Testis (tissue), 5 donors: ENCODE measurements at places on chromosomes 11 and 22.
A peak's percentile ranks its signal among the peaks of the same experiment; 100 is the strongest.

DNA sequence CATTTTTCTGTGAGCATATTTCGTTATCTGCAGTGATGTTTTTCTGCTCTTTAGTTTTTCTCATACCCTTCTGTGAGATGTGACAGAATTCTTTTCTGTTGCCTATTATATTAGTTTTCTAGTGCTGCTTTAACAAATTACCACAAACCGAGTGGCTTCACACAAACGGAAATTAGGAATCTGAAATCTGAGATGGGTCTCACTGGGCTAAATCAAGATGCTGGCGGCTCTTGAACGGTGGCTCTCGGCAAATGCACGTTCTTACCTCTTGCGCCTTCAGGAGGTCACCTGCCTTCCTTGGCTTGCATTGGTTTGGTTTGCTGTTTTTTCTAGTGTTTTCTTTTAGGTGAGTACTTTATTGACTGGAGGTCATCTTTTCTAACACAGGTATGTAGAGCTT, 13.0 kb downstream of the ZBED4 start:
- DNase-seq, result no peak

DNA sequence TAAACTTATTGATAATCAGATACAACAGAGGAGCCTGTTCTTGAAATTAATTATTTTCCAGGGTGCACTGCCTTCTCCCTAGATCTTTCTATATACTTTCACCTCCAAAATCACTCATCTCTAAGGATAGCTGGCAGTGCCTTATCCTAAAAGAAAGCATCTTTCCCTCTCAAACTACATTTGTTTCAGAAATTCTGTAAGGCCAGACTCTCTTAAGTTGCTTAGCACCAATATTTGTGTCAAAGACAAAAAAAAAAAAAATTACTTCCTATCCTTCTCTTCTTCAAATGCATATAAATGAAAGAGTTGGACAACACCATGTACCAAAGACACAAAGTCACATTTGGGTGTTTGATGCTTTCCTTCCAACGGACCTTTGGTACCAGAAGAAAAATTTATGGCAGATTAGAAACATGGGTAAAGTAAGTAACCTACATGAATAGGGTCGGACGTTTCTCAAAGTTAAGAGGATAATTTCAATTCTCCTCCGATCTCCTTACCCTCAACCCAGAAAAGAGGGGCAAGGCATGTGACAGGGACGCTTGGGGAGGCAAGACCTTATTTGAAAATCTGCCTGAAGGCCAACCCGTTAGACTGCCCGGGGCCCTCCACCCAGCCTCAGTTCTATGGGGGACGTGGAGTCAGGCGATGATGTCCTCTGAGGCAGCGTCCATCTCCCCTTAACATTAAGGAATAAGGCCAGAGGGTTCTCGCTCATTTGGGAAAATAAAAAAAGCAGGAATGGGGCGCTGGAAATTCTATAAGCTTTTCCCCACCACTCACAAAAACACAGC, 66.3 kb downstream of the ETS1 start:
- no peak for DNase-seq

- no peak for DNase-seq
Measured at GRCh38 chr11:5281596-5281995, 11.9 kb upstream of the HBE1 start.

- no peak for DNase-seq
Measured at GRCh38 chr11:101835506-101836063, 79.2 kb upstream of the CEP126 start.

DNA sequence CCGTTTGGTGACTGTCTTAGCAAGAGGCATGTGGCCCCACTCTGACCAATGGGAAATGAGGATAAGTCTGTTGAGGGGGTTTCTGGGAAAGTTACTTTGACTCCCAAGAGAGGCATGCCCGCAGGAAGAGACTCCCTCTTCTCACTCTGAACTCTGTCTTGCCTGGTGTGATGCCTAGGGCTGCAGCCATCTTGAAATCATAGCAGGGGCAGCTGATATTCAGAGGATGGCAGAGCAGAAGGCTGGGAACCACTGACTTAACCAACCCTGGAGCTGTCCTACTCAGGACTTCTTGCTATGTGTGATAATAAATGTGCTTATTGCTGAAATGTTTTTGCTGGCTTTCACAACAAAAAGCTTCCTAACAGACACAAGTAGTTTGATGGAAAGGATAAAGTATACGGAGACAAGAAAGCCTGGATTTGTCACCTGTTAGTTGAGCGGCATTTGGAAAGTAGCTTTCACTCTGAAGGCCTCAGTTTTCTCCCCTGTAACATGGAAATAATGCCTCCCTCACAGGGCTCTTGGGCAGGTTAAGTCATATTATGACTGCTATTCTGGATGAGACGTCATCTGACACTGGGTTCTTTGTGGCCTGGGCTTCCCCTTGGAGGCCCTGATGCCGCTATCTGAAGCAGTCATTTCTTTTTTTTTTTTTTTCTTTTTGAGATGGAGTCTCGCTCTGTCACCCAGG, 128.5 kb downstream of the CEP164 start:
- DNase-seq, result no peak

DNA sequence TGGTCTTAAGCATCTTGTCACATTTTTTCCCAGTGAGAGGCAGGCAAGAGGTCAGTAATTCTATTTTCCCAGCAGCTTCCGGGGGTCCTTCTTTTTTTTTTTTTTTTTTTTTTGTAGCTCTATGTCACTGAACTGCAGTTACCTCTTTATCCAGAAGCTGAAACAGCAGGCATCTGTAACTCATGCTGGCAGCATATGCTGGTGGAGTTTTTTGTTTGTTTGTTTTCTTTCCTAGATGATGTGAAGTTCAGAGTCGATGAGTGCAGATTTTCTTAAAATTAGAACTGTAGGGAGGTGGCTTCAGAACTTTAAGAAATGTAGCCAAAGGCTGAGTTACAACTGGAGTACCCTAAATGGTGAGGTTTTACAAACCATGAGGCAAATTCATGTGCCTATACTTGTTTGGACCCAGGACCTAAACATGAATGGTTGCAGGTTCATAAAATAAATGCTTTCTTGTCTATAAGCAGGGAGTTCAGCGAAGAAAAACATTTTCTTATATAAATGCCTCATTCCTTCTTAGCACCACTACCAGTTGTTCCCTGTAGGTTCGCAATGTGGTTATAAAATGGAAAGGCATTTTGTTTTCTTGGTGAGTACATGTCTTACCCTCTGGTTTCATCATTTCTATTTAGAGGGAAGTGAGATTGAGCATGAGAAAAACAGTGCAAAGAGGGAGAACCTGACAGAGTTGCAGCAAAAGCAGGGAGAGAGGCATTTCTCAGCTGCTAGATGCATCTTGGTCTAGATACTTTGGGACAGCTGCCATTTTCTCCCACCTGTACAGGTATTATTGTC, 84.0 kb downstream of the TRIM44 start:
- DNase-seq, result no peak

- no peak for DNase-seq
Measured at GRCh38 chr11:35003186-35003585, 86.8 kb downstream of the PDHX start.

- no peak for DNase-seq
Measured at GRCh38 chr22:32123657-32124056, 35.4 kb downstream of the C22orf42 start.

DNA sequence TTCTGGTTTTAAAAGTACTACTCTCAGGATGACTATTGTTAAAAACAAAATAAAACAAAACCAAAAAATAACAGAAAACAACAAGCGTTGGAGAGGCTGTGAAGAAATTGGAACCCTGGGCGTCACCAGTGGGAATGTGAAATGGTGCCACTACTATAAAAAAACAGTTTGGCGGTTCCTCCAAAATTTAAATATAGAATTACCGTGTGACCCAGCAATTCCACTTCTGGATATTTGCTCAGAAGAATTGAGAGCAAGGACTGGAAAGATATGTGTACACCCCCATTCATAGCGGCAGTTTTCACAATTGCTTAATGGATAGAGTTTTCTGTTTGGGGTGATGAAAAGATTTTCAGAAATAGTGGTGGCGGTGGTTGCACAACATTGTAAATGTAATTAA, 8.6 kb downstream of the APOA4 start:
- no peak for DNase-seq

DNA sequence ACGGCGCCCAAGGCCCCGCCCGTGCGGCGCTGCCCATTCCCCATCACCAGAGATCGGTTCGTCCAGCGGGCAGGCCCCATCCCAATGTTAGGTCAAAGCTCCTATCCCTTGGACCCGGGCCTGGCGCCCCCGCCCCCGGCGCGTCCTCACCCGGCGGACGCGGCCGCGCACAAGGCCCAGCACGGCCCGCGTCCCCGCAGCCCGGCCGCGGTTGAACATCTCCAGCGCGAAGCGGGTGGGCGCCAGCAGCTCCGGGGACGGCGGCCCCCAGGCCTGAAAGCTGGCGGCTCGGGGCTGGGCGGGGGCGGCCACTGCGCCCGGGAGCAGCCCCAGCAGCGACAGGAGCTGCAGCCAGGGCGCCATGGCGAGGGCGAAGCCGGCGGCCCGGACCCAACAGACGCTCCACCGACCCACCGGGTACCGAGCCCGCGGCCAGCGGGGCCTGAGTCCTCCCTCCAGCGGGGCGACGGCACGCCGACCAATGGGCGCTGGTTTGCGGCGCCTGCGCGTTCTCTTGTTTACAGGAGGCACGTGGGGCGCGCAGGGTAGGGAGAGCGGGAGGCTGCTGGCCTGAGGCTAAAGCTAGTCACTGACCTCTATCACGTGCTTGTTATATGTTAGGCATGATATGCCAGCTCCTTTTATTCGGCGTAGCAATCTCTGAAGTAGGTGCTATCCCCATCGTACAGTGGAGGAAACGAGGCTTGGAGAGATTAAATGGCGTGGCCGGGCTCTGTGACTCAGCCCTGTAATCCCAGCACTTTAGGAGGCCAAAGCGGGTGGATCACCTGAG, at the start of gene CTSF:
CTSF (minus strand) TSS at position 483 of the 793 bp plus-strand sequence; CDS start at position 363, 120 bp downstream.
- DNase-seq, result peak; percentile 94

DNA sequence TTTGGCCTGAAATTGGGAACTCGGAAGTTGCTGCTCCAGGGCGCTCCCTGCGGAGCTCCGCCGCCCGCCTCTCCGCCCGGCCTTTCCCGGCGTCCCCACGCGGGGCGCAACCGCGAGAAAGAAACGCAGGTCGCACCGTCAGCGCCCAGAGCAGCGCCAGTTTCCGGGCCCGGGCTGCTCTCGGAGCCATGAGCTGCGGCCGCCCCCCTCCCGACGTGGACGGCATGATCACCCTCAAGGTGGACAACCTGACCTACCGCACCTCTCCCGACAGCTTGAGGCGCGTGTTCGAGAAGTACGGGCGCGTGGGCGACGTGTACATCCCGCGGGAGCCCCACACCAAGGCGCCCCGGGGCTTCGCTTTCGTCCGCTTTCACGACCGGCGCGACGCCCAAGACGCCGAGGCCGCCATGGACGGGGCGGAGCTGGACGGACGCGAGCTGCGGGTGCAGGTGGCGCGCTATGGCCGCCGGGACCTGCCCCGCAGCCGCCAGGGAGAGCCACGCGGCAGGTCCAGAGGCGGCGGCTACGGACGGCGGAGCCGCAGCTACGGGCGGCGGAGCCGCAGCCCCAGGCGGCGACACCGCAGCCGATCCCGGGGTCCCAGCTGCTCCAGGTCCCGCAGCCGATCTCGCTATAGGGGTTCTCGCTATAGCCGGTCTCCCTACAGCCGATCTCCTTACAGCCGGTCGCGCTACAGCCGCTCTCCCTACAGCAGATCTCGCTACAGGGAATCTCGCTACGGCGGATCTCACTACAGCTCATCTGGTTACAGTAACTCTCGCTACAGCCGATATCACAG, 521 bp downstream of the SRSF8 start:
- peak; percentile 85 for DNase-seq

DNA sequence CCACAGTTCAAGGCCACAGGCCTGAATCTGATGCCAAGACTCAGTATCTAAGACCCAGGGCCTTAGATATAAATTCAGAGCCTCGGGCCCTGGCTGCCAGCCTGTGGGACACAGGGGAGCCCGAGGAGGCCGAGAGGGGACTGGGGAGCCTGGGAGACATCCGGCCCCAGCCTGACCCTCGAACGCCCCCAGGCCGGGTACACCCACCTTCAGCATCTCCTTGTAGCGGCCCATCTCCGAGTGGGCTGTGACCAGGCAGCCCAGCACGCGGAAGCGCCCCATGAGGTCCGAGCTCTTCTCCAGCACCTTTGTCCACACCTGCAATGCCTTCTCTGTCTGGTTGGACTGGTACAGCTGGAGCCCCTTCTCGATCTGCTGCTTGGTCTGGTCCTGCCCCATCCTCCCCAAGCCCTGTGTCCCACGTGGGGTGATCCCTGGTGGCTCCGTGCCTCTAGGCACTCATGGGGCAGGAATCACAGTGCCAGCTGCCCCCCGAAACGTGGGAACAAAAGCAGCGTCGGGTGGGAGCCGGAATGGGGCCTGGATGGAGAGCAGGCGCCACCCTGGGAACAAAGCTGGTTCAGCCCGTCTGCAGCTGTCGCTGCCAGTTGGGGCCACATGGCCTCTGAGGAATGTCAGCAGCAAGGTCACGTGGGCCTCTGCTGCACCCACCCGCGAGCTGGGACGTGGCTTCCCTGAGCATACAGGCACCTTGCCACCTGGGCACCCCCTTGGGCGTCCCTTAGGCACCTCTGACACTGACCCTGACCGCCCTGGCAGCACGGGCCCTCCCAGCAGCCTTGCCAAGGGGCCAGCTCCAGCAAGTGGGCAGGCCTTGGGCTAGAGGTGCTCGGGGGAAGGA, at the start of gene RAPSN:
RAPSN (minus strand) TSS at position 571 of the 862 bp plus-strand sequence; CDS start at position 399, 172 bp downstream.
- DNase-seq, result no peak

DNA sequence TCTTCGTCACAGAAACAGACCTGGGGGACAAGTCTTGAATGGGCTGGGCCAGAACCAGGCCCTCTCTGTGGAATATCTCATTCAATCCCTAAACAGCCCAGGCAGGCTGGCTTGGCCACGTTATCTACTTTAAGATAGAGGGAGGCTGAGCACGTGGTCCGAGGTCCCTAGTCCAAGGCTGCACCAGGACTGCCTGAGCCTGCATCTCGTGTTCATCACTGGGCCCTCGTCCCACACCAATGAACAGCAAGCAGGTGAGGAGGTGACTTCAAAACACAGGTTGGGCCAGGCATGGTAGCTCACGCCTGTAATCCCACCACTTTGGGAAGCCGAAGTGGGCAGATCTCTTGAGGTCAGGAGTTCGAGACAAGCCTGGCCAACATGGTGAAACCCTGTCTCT, 20.3 kb upstream of the FGF3 start:
- no peak for DNase-seq

- no peak for DNase-seq
Measured at GRCh38 chr11:18312663-18313420, 9.1 kb downstream of the HPS5 start.

DNA sequence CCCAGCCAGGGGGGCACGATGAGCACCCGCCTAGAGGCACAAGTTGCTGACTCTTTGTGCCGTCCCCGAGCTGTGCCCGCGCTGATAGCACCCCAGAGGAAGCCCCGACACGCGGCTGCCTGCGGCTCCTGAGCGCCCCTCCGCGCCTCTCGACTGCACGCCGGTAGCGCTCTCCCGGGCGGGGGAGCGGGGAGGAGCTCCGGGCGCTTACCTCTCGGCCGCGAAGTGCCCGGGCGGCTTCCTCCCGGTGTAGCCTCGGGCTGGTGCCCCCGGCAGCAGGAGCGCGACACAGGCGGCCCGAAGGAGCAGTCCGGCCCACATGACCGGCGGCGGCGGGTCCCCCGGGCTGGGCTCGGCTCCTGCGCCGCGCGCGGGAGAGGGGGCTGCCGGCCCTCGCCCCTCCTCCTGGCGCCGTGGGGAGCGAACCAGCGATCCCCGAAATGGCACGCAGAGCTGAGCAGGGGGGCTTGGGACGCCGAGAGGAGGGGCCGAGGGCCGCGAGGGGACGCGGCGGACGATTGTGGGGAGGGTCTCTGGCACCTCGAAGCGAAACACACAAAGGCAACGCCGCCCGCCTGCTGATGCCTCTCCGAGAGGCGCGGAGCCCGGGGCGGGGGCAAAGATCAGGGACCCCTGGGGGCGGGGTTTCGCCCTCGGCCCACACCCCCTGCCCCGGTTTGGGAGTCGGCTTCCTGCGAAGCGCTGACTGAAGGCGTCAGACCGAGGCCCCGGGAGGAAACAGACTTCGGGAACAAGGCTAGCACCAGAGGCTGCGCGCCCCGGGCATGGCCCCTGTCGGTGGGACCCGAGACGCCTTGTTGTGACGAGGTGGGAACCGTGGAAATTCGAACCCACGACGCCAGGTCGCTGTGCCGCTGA, at the start of gene VWCE:
VWCE (minus strand) TSS at position 600 of the 879 bp plus-strand sequence; CDS start at position 321, 279 bp downstream.
- DNase-seq, result peak; percentile 60
